ENCODE measurements at places on chromosomes 5 and 9. TPM values are rescaled to one million over a fixed set of nuclear protein-coding genes. Genes with fewer than 3 reads are reported as not detected.

DNA sequence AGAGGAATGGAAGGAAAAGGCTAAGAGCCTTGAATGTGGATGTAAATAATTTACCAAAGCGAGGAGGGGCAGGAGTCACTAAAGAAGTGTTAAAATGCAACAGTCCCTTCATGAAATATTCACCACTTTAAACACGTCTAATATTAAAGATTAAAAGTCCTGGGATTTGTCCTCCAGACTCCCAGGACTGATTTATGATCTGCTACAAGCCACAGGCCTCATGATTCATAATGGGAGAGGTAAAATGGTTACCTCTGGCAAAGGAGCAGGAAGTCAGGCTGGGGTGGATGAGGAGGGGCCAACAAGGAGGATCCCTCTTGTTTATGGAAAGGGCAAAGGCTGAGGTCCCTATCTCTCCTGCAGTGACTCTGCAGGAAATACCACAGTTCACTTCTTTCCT lies 292.4 kb downstream of the TRIM32 start:
- no peak for DNase-seq
- H3K36me3 ChIP-seq = no peaks in the 10 kb centered on the region
- H3K27ac ChIP-seq = no peak overlapping the region
- H3K27me3 ChIP-seq = no peaks in the 10 kb centered on the region

SV2C gene
- under 0.01 TPM for total RNA-seq

GRCh38 chr5:34460496-34460895 lies 195.6 kb upstream of the RAI14 start:
- no peaks in the 10 kb centered on the region for H3K36me3 ChIP-seq
- no peak for DNase-seq
- no peaks in the 10 kb centered on the region for H3K27me3 ChIP-seq
- no peak overlapping the region for H3K27ac ChIP-seq
- no peaks in the 10 kb centered on the region for H3K4me1 ChIP-seq
- H3K4me3 ChIP-seq = no peak overlapping the region

DNA sequence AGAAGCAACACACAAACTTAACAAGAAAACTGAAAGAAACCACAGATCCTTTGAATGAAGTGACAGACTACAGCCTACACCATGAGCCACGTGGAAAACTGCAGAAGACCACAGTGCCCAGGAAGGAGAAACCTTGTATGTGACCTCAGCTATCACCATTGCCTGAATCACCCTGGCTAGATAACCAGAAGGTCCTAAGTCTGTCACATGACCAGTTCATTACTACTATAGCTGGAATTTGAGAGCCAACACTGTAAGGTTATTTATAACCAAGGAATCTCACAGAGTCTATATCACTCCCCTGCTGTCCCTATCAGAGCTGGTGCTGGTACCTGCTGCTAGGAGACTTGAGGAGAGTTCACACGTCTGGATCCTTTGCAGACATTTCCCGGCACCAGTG lies 90.3 kb upstream of the FBXL17 start:
- no peak for DNase-seq
- no peak overlapping the region for H3K4me3 ChIP-seq
- no peaks in the 10 kb centered on the region for H3K4me1 ChIP-seq
- H3K36me3 ChIP-seq = no peaks in the 10 kb centered on the region
- H3K27ac ChIP-seq = no peak overlapping the region

TICAM2 gene
- 0.37 TPM for total RNA-seq

DNA sequence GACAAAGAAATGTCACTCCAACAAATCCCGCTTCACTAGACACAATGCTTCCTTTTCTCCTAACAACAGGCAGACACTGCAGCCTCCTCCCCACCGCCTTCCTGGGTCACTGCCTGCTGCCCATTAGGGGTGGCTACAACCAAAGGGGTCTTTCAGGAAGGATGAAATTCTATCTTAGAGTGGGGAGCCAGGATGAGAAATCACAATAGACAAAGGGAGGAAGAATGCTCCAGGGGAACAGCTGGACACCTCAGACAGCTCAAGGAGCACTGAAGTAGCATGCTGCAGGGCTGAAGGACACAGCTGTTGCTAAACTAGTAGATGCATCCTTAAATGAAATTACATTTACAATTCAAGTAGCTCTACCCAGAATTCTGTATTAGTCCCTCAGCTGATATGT lies 54.2 kb downstream of the PRELID2 start:
- no peaks in the 10 kb centered on the region for H3K4me1 ChIP-seq
- H3K27me3 ChIP-seq = no peaks in the 10 kb centered on the region
- H3K27ac ChIP-seq = no peak overlapping the region
- H3K4me3 ChIP-seq = no peak overlapping the region

- H3K36me3 ChIP-seq = no peaks in the 10 kb centered on the region
- no peak for DNase-seq
- no peak overlapping the region for H3K27ac ChIP-seq
- H3K4me3 ChIP-seq = no peak overlapping the region
- H3K4me1 ChIP-seq = no peaks in the 10 kb centered on the region
Observed at GRCh38 chr5:97838214-97838613, 655.2 kb upstream of the RIOK2 start.

- DNase-seq = no peak
- no peaks in the 10 kb centered on the region for H3K4me1 ChIP-seq
- no peak overlapping the region for H3K27ac ChIP-seq
- no peaks in the 10 kb centered on the region for H3K36me3 ChIP-seq
Observed at GRCh38 chr5:89275066-89275855, 392.3 kb upstream of the MEF2C start.

Data from right lobe of liver (tissue), 6 donors.